ENCODE measurements at places on chromosomes 2 and 18.

- no peak for DNase-seq
Measured at GRCh38 chr2:100008956-100009355, 133.4 kb downstream of the AFF3 start.

DNA sequence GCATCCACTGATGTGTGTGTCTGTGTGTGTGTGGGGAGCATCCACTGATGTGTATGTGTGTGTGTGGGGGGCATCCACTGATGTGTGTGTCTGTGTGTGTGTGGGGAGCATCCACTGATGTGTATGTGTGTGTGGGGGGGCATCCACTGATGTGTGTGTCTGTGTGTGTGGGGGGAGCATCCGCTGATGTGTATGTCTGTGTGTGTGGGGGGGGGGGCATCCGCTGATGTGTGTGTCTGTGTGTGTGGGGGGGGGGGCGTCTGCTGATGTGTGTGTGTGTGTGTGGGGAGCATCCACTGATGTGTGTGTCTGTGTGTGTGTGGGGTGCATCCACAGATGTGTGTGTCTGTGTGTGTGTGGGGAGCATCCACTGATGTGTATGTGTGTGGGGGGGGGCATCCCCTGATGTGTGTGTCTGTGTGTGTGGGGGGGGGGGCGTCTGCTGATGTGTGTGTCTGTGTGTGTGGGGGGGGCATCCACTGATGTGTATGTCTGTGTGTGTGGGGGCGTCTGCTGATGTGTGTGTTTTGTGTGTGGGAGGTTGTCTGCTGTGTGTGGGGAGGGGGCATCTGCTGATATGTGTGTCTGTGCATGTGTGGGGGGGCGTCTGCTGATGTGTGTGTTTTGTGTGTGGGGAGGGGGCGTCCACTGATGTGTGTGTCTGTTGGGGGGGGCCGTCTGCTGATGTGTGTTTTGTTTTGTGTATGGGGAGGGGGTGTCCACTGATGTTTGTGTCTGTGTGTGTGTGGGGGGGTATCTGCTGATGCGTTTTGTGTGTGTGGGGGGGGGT lies 125.9 kb downstream of the NFATC1 start:
- no peak for DNase-seq

DNA sequence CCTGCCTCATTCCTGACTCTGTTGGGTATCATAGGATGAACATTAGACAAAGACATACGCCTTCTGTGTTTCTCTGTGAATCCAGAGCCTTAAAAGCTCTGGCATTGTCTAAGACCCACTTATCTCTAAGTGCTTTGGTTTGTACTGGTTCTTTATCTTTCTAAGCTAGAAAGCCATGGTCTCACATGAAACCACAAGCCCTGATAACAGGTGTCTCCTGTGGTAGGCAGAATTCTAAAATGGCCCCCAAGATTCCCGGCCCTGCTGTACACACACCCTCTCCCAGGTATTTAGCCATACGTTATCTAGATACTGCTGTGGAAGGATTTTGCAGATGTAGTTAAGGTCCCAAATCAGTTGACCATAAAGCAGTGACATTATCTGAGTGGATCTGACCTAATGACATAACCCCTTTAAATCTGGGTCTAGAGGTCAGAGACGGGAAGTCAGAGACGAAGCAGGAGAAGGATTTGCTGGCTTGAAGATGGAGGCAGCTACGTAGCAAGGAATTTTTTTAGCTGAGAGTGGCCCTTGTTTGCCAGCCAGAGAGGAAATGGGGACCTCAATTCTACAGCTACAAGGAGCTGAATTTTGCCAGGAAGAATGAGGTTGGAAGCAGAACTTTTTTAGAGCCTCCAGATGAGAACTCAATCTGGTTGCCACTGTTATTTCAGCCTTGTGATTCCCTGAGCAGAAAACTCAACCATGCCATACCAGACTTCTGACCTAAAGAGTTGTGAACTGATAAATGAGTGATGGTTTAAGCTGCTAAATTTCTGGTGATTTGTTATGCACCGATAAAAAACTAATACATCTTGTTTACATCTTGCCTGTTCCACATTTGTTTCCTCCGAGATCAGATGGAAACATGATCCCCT lies 186.7 kb downstream of the CAMKMT start:
- DNase-seq, result no peak

DNA sequence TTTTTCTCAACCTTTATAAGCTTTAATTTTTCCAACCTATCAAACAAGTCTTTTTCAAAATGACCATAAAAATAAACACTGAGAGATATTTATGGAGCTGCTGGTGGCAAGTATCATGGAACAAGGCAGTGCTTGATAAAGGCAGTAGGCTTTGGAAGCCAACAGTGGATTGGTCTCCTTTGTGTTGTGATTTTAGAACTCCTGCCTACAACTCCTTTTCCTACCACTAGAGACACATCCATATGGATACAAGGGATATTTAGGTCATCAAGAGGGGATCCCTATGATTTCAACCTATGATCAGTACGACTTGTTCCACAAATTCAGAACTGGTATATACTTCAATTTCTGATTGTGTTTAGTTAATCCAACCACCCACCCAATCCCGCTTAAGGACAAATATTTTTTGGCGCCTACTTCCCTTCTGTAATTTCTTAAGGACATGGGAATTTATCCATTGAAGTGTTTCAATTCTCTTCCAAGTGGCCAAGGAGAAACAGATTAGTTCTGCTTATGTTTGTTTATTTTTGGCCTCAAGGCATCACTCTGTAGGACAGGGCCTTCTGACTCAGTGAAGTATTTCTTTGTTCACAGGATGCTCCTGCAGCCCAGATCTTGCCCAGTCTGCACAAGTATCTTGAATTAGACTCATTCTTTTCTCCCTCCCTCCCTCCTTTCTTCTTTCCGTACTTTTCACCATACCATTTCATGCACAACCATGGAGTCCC lies 2119.6 kb upstream of the PIK3C3 start:
- DNase-seq, result no peak

GRCh38 chr18:3791238-3791637 lies 341.3 kb downstream of the TGIF1 start:
- DNase-seq, result no peak

- DNase-seq, result no peak
Measured at GRCh38 chr18:67504739-67505138, 11.8 kb downstream of the DSEL start.

DNA sequence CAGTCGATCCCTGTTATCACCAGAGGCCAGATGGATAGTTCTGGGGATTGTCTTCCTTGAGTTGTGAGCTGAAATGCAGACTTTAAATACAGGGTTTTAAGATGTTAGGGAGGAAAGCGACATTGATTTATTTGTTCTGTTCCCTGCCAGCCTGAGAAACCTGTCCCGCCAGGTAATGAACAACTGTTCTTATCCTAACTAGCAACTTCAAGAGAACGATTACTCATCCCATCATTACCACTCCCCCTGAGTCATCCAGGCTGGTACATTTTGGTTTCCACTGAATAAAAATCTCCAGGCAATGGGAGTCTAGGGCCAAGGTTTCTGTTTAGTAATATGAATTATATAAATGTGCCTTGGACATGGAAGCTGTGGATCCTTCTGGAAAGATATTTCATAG lies 131.2 kb downstream of the LYPD6B start:
- no peak for DNase-seq

DNA sequence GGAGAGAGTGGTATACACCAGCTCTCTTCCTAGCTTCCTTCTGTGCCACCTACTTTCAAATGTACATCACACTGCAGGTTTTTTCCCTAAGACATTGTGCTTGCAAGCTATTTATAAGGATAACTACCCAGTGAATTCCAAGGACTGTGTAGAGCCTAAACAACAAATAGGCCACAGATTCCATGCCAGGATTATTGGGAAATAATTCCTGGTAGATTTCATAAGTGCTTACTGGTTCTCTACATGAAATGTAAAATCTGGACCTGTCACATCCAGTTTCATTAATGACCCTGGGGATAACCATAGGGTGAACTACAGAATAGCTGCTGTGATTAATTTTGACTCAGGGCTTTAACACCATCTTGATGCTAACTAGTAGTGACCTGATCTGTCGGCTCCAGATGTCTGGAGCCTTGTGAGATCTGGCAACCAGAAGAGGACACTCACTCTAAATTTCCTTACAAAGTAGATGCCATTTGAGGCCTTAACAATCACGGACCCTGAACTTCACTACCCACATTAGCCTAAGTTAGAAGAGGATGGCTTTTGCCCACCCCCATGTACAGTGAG lies 34.3 kb upstream of the LGALSL start:
- no peak for DNase-seq

GRCh38 chr2:218293715-218294429 lies 1.6 kb upstream of the TMBIM1 start:
- DNase-seq, result no peak

DNA sequence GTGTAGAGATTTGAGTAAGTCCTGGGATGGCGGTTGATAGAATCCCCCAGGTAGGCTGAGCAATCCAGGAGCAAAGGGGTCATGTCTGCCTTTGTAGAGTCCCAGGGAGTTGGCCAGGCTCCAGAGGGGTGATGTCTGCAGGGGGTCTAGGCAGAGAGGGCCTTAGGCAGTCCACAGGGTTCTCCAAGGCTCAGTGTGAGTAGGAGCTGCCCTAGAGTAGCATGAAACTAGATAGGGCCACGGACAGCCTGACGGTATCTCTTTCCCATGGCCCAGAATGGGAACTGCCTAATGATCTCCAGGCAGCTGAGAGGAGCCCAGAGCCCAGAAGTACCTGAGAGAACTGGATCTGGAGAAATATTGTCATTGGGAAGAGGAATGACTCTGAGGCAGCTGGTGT lies 9.0 kb upstream of the FAM136A start:
- DNase-seq, result no peak

DNA sequence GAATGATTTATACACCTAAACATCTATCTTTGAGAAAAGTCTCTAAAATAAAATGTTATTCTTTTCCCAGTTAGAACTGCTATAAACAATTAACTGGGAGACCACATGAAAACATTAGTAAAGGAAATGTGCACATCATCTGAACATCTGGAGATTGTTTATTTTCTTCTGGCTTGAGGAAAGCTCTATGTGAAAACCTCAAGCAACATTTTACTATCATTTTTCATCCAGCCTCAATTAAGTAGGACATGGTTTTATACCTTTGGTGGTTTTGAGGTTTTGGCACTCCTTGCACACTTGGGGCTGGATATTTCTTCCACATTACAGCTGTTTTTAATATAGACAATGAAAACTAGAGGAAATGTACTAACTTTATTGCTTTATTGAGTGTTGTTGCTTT lies 609.5 kb upstream of the SLC8A1 start:
- DNase-seq, result no peak

DNA sequence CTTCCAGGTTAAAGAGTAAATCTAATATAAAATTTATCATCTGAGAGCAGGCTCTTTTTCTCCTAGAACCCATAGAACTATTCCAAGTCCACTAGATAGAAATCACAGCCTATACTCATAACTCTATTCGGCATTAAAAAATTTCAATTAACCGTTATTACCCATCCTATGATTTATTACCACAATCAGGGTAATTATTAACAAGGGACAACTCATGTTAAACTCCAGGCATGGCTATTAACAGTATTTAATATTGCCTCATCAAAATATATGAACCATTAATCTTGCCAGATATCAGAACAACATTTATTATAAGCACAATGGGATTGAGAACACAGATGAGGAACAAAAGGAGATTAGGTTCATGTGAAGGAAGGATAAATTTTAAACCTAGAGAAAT lies 136.8 kb upstream of the RIOK3 start:
- DNase-seq, result no peak

DNA sequence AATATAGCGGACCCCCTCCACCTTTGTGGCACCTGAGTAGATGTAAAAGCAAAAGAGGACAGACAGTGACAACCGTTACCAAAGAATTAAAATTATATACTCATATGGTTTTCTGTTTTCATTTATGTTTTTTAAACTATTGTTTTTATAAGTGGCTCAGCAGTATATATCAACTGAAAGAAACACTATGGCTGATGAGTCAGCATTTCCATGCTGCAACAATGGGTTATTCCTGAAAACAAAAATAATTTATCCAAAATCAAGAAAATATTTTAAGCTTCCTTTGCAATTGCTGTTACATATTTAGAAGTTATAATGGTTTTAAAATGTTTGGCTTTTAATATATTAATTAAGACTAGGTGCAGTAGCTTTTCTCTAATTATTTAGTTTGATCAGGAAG lies 17.7 kb downstream of the MRPS9 start:
- no peak for DNase-seq

DNA sequence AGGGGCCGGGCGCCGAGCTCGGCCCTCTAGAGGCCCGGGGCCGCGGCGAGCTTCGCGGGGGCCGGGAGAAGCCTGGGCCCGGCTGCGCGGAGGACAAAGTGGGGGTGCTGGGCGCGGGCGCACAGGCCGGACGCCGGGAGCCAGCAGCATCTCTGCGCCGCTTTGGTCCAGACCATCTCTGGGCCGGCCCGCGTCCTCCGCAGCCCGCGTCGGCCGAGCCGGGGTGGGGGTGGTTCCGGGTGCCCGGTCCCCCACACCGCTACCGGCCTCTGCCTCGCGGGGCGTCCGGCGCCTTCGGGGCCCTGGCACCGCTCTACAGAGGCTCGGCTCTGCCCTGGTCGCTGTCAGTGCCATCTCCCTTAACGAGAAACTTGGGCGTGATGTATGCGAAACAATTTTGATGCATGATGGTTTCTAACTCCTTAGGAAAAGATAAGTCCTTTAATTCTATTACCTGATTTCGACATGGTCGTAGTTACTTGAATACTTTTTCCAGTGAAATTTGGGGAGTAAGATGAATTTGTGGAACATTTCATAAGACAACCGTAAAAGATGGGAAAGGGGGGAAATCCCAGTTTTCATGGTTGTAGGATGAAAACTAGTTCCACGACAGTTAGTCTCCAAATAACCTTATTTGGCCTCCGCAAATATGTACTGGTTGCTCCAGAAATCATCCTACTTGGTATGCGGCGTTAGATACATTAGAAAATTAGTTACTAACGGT lies 562 bp downstream of the TWSG1 start:
- peak; percentile 6 for DNase-seq

GRCh38 chr2:105655244-105655643 lies 89.5 kb upstream of the NCK2 start:
- no peak for DNase-seq

GRCh38 chr2:45432406-45432805 lies 178.7 kb downstream of the SRBD1 start:
- DNase-seq, result no peak

DNA sequence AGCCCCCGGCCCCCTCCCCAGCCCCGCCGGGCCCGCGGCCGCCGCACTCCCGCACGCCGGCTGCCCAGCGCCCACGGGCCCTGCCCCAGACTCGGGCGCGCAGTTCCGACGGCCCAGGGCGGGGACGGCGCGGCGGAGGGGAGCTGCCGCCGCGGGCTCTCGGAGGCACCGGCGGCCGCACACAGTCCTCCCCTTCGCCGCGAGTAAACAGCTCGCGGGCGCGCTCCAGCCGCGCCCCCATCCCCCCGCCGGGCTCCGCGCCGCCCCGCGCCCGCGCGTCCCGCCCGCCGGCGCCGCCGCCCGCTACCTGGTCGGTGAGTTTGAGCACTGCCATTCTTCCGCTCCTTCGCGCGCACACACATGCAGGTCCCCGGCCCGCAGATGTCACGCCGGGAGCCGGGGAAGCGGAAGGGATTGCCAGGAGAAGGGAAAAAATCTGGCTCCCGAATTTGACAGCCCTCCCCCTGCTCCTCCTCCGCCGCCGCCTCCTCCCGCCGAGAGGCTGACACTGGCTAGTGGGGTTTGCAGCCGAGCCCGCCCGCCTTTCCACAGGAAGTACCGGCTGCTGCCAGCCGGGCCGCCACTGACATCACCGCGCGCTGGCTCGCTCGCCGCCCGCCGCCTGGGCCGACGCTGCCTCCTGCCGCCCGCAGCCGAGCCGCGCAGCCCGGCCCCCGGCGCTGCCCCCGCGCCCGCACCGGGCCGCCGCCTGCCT lies at the start of gene ANKRD44:
ANKRD44 (minus strand) TSS at position 510 of the 715 bp plus-strand sequence; CDS start at position 334, 176 bp downstream.
- DNase-seq, result peak; percentile 73
